ENCODE measurements at places on chromosomes 2 and 18. TPM values are rescaled to one million over a fixed set of nuclear protein-coding genes. Genes with fewer than 3 reads are reported as not detected.
A peak's percentile ranks its signal among the peaks of the same experiment; 100 is the strongest.

- peaks cover 6% of the 10 kb centered on the region for H3K27me3 ChIP-seq
- DNase-seq: no peak
- peaks cover 1% of the 10 kb centered on the region for H3K4me1 ChIP-seq
- no peak overlapping the region for H3K27ac ChIP-seq
- H3K4me3 ChIP-seq: no peak overlapping the region
Observed at GRCh38 chr18:9802175-9803062, 83.4 kb upstream of the TXNDC2 start.

GRCh38 chr2:29272311-29272710, 157.1 kb downstream of the CLIP4 start:
- H3K4me1 ChIP-seq: peaks cover 9% of the 10 kb centered on the region
- no peak overlapping the region for H3K27ac ChIP-seq
- H3K27me3 ChIP-seq: peaks cover 20% of the 10 kb centered on the region
- H3K36me3 ChIP-seq: no peaks in the 10 kb centered on the region

- peaks cover 1% of the 10 kb centered on the region for H3K36me3 ChIP-seq
- no peak for DNase-seq
- H3K4me3 ChIP-seq: no peak overlapping the region
- peaks cover 12% of the 10 kb centered on the region for H3K4me1 ChIP-seq
- H3K27ac ChIP-seq: no peak overlapping the region
- no peaks in the 10 kb centered on the region for H3K27me3 ChIP-seq
Observed at GRCh38 chr18:74940856-74941255, 268.1 kb downstream of the PTGR3 start.

DNA sequence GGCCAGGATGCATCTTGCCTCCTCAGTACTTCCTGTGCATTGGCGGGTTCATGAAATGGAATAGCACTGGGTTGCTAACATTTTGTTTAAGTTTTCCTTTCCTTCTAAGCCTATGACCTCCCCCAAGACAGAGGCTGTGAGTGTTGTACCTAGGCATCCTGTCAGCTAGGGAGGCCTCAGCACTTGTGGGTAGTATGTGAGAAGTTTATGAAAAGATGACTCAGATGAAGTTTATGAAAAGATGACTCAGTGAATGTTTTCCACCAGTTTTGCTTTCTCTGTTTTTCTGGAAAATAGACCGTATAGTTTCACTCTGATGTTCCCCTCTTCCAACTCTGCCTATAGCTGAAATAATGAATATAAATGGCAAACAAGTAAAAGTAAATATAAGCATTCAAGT, 412.9 kb downstream of the TMEM182 start:
- no peaks in the 10 kb centered on the region for H3K36me3 ChIP-seq
- H3K4me1 ChIP-seq: no peaks in the 10 kb centered on the region
- DNase-seq: no peak
- peaks cover 11% of the 10 kb centered on the region for H3K27me3 ChIP-seq
- H3K27ac ChIP-seq: no peak overlapping the region

GREB1 gene
- total RNA-seq: 78.8 TPM

DNA sequence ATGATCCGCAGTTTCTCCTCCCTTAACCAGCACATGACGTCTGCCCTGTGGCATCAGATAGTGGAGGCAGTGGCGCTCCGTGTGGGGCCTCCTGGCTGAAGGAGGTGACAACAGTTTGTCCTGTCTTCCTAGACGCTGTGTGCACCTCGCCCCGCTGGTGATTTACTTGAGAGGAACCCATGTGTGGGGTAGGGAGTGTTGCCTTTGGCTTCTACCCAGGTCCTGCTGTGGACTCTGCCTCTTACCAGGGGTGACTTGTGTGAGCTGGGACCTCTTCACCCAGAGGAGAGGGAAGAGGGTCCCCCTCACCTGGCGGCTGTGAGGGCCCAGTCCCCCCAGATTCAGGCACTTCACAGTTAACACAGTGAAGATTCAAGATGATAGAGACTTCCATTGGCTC, 77.6 kb downstream of the TMEM18 start:
- H3K36me3 ChIP-seq: no peaks in the 10 kb centered on the region
- H3K4me1 ChIP-seq: peaks cover 2% of the 10 kb centered on the region
- H3K27me3 ChIP-seq: peaks cover 6% of the 10 kb centered on the region
- no peak overlapping the region for H3K27ac ChIP-seq
- no peak overlapping the region for H3K4me3 ChIP-seq
- DNase-seq: no peak

DNA sequence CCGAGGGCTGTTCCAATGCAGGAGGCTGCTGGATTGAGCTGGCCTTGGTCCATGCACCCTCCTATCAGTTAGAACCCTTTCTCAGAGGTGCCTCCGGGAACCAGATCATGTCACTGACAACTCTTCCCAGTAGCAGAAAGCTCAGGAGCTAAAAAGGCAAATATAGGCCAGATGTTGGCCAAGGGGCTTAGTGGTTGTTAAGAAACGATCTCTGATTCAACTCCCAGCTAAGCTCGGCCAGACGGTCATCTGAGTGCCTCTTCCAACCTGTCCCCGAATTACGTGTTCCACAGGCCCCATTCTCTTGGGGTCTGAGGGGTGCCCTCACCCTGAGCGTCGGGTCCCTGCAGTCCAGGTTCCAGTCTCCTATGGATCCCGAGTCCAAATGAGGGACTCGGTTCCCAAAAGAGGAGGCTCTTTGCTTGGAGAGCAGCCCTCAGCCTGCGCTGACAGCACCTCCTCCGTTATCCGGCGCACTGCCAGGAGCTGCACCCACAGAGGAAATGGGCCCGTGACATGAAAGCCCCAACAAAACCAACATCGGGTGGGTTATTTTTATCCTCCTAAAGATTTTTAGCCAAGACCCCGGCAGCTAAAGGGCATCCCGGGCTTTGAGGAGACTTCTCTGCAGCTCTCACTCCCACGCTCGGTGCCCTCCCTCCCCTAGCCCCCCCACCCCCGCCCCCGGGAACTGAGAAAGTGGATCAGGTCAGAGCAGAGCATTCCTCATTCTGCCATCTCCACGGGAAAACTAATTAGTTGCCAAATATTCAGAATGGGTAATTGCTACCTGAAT, 106.6 kb upstream of the ID2 start:
- peak overlapping the region; percentile 30 for H3K27ac ChIP-seq
- H3K36me3 ChIP-seq: no peaks in the 10 kb centered on the region
- DNase-seq: no peak
- no peak overlapping the region for H3K4me3 ChIP-seq

- no peak overlapping the region for H3K4me3 ChIP-seq
- H3K4me1 ChIP-seq: no peaks in the 10 kb centered on the region
- H3K36me3 ChIP-seq: no peaks in the 10 kb centered on the region
- no peak overlapping the region for H3K27ac ChIP-seq
Observed at GRCh38 chr2:25991965-25992364, 9.7 kb upstream of the KIF3C start.

DNA sequence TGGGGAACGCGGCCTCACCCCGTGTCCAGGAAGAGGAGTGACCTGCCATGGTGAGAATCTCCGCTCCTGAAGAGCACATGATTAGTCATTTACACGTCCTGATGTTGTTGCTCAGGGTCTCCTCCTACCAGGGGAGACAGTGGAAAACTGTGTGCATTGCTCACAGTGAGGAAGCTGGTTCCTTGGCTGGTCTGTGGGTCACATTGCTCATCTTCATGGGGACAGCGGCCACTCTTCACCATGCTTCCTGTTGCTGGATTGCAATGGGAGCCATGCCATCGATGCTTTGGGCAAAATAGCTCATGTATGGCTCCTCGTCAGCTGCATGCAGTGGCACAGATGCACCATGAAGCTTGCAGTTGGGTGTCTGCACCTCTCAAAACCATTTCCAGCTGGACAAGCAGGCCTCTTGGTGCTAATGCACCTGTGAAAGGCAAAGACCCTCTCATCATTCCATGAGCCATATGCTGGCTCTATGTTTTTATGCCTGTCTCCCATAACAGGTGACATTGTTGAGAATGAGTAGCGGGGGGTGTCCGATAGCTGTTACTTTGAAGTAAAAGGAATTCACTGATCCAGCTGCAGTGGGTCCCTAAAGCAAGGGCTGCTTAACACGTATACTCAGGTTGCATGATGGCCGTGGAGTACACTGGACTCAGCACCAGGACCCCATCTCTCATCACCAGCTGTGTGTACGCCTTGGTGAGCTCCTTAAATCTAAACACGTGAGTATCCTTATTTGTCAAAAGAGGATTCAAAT, 135.0 kb upstream of the ALKAL2 start:
- H3K4me1 ChIP-seq: no peaks in the 10 kb centered on the region
- no peak for DNase-seq
- H3K27ac ChIP-seq: no peak overlapping the region

GRCh38 chr2:6011921-6012320, 319.7 kb downstream of the SOX11 start:
- no peaks in the 10 kb centered on the region for H3K4me1 ChIP-seq
- no peaks in the 10 kb centered on the region for H3K27me3 ChIP-seq
- DNase-seq: no peak
- H3K27ac ChIP-seq: no peak overlapping the region
- no peak overlapping the region for H3K4me3 ChIP-seq

- H3K36me3 ChIP-seq: peaks cover 5% of the 10 kb centered on the region
- no peaks in the 10 kb centered on the region for H3K27me3 ChIP-seq
- H3K4me1 ChIP-seq: peaks cover 45% of the 10 kb centered on the region
- peak overlapping the region; percentile 50 for H3K27ac ChIP-seq
- DNase-seq: no peak
Observed at GRCh38 chr2:191166111-191166755, 15.4 kb upstream of the STAT4 start.

PLEKHH2 gene
- total RNA-seq: 10.4 TPM

TNFAIP6 gene
- total RNA-seq: not detected

- H3K4me1 ChIP-seq: peaks cover 40% of the 10 kb centered on the region
- H3K27me3 ChIP-seq: no peaks in the 10 kb centered on the region
- no peaks in the 10 kb centered on the region for H3K36me3 ChIP-seq
- no peak for DNase-seq
- H3K27ac ChIP-seq: no peak overlapping the region
Observed at GRCh38 chr18:3444954-3445353, 5.0 kb upstream of the TGIF1 start.

PAX3 gene
- not detected for total RNA-seq

CAB39 gene
- total RNA-seq: 49.0 TPM

CDH20 gene
- 0.65 TPM for total RNA-seq

- no peak overlapping the region for H3K4me3 ChIP-seq
- H3K36me3 ChIP-seq: peaks cover 5% of the 10 kb centered on the region
- H3K4me1 ChIP-seq: peaks cover 6% of the 10 kb centered on the region
- H3K27me3 ChIP-seq: no peaks in the 10 kb centered on the region
- H3K27ac ChIP-seq: no peak overlapping the region
Observed at GRCh38 chr2:134397146-134397896, 143.4 kb downstream of the MGAT5 start.

- DNase-seq: no peak
- no peaks in the 10 kb centered on the region for H3K27me3 ChIP-seq
- H3K4me1 ChIP-seq: peaks cover 4% of the 10 kb centered on the region
- peaks cover 40% of the 10 kb centered on the region for H3K36me3 ChIP-seq
Observed at GRCh38 chr18:54284535-54284934, 15.2 kb downstream of the POLI start.

SCN3A gene
- 4.7 TPM for total RNA-seq

- DNase-seq: no peak
- no peak overlapping the region for H3K27ac ChIP-seq
- no peak overlapping the region for H3K4me3 ChIP-seq
- no peaks in the 10 kb centered on the region for H3K36me3 ChIP-seq
Observed at GRCh38 chr2:199590321-199591203, 132.8 kb upstream of the SATB2 start.

EDAR gene
- 0.69 TPM for total RNA-seq

SERPINB3 gene
- not detected for total RNA-seq

GRCh38 chr2:182224669-182225068, 202.2 kb downstream of the PDE1A start:
- H3K36me3 ChIP-seq: no peaks in the 10 kb centered on the region
- H3K27me3 ChIP-seq: no peaks in the 10 kb centered on the region
- H3K4me1 ChIP-seq: no peaks in the 10 kb centered on the region
- H3K4me3 ChIP-seq: no peak overlapping the region

TNFRSF11A gene
- 0.64 TPM for total RNA-seq

CAPN13 gene
- total RNA-seq: 19.0 TPM

STPG4 gene
- total RNA-seq: 0.33 TPM

DNA sequence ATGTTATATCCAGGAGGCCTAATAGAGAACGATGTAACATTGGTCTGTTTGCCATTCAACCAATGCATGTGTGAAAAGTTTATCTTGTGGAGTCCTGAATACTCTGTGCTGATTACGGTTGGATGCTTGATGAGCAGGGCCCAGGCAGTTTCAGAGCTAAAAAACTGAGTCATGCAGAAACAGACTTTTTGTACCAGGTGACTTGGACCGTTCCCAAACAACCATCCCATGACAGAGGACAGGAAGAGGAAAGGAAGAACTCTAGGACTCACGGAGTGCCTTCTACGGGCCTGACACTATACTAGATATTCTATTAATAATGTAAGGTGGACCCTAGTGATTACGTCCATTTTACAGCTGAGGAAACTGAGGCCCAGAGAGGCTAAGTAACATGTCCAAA, 142.1 kb downstream of the ARHGAP28 start:
- H3K4me3 ChIP-seq: no peak overlapping the region
- peaks cover 6% of the 10 kb centered on the region for H3K4me1 ChIP-seq
- no peak overlapping the region for H3K27ac ChIP-seq
- peaks cover 40% of the 10 kb centered on the region for H3K36me3 ChIP-seq

DNA sequence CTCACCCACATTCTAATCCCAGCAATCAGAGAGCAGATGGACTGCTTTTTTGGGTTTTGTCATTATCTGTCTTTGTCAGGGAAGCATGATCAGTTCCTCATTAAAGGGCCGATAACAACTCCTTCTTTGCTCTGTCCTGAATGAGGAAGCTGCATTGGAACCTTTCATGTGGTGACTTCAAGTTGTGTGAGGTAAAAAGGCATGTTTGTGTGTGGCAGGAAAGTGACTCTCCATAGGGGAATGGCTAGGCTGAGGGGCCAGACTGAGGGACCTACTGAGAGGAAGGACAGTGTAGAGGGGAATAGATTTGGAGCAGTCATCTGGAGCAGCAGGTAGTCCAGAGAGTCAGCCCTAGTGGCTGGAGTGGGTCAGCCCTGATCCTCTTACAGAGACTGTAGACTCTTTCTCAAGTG, 23.6 kb upstream of the LRRTM1 start:
- H3K36me3 ChIP-seq: no peaks in the 10 kb centered on the region
- no peak overlapping the region for H3K4me3 ChIP-seq
- peaks cover 9% of the 10 kb centered on the region for H3K27me3 ChIP-seq
- H3K4me1 ChIP-seq: no peaks in the 10 kb centered on the region
- no peak overlapping the region for H3K27ac ChIP-seq

PJVK gene
- total RNA-seq: 9.2 TPM

Measured in progenitor cell of endocrine pancreas (in vitro differentiated cells).